Chondrocyte (in vitro differentiated cells): ENCODE measurements at places on chromosomes 1 and 21. TPM values are rescaled to one million over a fixed set of nuclear protein-coding genes. Genes with fewer than 3 reads are reported as not detected.
A peak's percentile ranks its signal among the peaks of the same experiment; 100 is the strongest.

GRCh38 chr21:41548781-41549180, 40.8 kb upstream of the TMPRSS2 start:
- DNase-seq: no peak

Gene C1orf116
- 0.07 to 0.10 TPM in 2 of 3 replicates, not detected in the other for total RNA-seq

GRCh38 chr1:54859700-54860391, 27.1 kb downstream of the DHCR24 start:
- DNase-seq: no peak

DNA sequence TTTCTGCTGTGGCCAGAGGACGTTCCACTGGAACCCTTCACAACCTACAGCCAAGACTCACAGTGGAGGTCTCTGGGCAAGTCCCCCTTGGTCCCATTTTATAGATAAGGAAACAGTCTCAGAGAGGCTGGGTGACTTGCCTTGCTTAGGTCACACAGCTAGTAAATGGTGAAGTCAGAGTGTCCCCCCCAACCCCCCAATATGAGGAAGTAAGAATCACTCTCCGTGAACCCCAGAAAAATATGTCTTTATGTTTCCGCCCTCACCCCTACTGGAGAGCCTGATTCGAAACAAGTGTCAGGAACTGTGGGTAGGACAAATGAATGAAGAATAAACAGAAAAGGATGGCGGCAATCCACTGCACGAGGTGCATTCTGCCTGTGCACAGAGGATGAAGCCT, 56.7 kb downstream of the H3-3A start:
- DNase-seq: no peak

- DNase-seq: no peak
Observed at GRCh38 chr1:183077097-183077496, 53.9 kb downstream of the LAMC1 start.

GRCh38 chr1:36083635-36084496, at the start of gene TEKT2:
Gene TEKT2 (plus strand): TSS chr1:36084094. CDS start chr1:36084922, 828 bp downstream.
- DNase-seq: peak; percentile 86

DNA sequence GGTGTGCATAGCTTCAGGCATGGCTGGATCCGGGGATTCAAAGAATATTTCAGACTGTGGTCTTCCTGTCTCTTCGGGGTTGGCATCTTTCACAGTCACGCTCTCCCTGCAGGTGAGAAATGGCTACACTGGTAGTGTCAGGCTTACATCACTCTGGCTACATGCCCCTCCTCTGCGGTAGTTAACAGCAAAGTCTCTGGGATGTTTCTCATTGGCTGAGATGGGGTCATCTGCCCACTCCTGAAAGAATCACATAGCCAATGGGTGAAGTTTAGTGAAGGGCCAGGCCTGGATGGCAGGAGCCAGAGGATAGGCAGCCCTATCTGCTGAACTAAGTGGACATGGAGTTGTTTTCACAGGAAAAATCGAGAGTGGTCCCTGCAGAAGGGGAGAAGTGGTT, 356.5 kb downstream of the MATN1 start:
- no peak for DNase-seq

Gene CFHR2
- total RNA-seq: not detected in 3 replicates

- DNase-seq: no peak
Observed at GRCh38 chr1:96596226-96596922, 125.2 kb upstream of the PTBP2 start.
